NCI-H226 (cell line): ENCODE measurements at places on chromosomes 16 and 17.
A peak's percentile ranks its signal among the peaks of the same experiment; 100 is the strongest.

DNA sequence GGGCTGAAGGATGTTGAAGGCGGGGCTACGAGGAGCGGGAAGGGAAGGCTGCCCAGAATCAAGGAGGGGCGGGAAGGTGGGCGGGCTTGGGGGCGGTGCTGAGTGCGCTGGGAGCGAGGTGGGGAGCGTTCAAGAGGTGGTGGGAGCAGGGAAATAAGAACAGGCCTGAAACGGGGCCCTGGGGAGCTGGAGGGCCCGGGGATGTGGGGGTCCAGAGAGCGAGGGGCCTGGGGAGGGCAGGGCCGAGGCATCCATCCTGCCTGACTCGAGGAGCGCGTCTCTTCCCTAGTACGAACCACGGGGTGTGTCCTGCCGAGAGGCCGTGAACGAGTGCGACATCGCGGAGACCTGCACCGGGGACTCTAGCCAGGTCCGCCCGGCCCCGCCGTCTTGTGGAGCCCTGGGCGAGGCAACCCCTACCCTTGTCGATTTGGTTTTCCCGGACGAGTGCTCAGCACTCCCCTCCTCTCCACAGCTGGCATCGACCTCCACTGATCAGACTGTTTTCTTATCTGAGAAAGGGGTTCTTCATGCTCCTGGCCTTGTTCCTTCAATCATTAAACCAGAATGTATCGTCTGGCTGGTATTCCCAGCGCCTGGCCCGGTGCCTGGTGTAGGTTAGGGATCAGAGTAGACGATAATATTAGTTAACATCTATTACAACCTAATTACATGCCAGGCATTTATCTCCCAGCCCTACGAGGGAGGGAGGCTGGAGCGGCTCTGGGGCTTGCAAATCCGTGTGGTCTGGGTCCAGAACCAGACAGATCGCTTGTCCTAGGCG is 17.2 kb downstream of the ADAM11 start:
- DNase-seq, result peak; percentile 12

GRCh38 chr17:2844416-2844815 is 48.2 kb downstream of the RAP1GAP2 start:
- no peak for DNase-seq

GRCh38 chr16:84794186-84794585 is 25.6 kb upstream of the CRISPLD2 start:
- no peak for DNase-seq

DNA sequence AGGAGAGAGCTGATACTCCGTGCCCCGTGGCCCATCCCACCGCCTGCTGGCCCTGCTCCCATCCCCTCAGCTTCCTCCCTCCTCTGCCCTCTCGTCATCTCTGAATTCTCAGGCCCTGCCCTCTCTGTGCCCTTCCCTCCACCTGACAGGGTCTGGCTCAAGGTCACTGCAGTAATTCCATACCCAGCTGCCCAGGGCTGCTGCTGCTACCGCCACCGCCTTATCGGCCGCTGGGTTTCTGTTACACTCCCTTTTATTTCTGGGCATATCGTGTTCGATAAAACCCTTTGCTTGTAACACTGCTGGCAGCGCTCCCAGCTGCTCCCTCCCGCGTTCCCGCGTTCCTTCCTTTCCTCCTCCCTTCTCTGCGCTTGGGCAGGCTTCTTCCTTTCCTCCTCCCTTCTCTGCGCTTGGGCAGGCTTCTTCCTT is 1.2 kb downstream of the EPN3 start:
- peak; percentile 70 for DNase-seq

GRCh38 chr17:17382971-17383370 is 79.8 kb downstream of the NT5M start:
- DNase-seq, result no peak

DNA sequence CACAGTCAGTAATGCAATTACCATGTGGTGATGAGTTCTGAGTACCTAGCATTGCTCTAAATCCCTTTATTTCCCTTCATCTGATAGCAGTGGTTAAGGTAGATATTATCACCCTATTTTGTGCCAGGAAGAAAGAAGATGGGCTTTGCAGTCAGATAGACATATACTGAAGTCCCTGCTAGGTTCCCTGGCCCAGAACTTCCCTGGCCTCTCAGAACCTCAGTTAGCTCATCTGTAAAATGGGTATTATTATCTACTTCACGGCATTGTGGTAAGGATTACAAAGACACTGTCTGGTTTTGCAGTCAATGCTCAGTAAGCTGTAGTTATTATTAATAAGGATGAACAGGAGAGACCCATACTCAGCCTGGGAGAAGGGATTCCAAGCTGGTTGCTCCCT is 4.6 kb upstream of the CRYBA1 start:
- no peak for DNase-seq

GRCh38 chr17:33948309-33948708 is 306.8 kb upstream of the CCL2 start:
- DNase-seq, result no peak
